ENCODE measurements at places on chromosomes 6 and 20.

DNA sequence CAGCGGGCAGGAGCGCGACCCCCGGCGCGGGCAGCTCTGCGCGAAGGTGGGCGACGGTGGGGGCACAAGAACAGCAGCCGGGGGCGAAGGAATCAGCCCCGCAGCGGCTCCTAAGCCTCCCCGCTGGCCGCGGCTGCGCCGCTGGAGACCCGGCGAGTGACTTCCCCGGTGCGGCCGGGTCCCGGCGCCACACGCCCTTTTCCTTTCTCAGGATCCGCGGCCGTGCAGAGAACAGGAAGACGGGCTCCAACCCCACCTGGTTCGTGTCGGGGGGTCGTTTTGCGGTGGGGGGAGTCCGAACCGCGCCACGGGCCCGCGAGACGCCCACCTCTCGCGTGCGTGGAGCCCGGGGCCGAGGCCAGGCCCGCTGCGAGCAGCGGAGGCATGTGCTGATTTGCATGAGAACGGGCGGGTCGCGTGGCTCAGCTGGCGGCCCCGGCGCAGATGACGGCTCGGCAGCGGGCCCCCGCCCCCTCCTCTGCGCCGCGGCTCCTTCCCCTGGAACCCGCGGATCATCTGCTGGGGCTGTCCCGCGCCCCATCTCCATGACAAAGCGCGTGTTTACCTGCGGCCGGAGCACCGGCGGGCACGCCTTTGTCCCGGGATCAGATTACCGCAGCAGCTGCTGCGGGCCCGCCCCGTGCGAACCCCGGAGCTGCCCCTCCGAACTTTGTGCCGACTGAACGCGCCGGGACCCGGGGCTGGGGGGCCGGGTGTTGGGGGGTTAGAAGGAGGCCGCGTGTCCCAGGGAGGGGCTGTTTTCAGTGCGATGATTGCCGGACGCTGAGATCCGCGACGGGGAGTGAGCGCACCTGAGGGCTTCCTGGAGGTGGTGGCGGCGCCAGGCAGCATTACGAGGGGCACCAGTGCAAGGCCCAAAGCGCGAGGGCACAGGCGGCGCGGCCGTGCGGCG is 4.9 kb upstream of the DLL1 start:
- DNase-seq = peak; percentile 36

- no peak for DNase-seq
Measured at GRCh38 chr6:168825226-168826077, 384.5 kb downstream of the SMOC2 start.

DNA sequence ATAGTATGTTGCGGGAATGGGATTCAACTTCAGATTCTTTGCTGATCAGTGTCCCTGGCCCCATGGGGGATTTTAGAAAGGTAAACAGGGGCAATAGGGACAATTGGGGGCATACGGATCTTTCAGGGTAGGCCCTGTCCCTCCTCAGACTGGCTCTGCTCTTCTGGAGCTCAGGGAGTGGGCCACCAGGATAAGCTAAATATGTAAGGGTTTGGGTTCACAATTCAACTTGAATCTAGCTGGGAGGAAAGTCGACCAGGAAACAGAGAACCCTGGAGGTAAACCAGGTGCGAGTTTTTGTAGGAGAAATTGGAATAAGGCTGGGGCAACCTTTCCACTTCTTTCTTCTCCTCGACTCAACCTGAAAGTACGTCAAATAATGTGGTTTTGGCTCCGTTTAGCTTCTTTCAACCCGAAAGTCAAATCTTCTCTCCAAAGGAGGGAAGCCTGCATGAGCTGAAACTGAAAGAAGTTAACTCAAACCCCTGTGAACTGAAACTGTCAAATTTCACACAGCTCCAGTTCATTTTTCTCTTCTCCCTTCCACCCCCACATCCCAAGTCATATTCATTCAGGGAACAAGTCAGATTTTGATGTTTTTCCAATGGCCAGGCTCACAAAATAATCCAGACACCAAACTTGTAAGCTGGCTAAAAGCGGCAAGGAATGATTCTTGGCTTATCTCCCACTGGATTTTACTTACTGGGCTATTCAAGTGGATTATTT is 278.2 kb downstream of the CLIC5 start:
- DNase-seq = peak; percentile 65

GRCh38 chr6:135183002-135183531 is 2.0 kb downstream of the MYB start:
- peak; percentile 14 for DNase-seq

- DNase-seq = no peak
Measured at GRCh38 chr6:42177514-42178364, 4.6 kb downstream of the GUCA1A start.

DNA sequence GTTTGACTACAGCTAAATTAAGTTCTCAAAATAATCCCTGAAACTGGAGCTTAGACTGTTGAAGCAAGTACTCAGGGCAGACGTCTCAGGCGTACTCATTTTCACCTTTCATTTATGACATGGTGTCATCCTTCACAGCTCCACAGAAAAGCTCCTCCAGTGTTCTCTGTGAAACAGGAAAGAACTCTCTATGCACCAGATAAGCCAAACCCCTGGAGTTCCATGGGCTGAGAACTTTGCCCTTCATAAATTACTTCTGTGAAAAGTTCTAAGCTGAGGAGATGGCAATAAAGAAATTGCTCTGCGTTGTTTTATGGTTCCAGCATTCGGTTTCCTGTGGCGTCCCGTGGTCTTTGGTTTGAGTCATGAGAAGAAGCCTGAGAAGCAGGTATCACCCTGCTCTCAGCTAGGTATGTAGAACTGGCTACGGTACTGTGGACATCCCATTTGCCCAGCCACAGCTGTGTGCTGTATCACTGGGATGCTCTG is 20.2 kb upstream of the RREB1 start:
- DNase-seq = no peak
